RWPE1 (cell line): ENCODE measurements at places on chromosomes 7 and 10.

GRCh38 chr10:121448766-121449421 lies 149.3 kb downstream of the FGFR2 start:
- DNase-seq: no peak

DNA sequence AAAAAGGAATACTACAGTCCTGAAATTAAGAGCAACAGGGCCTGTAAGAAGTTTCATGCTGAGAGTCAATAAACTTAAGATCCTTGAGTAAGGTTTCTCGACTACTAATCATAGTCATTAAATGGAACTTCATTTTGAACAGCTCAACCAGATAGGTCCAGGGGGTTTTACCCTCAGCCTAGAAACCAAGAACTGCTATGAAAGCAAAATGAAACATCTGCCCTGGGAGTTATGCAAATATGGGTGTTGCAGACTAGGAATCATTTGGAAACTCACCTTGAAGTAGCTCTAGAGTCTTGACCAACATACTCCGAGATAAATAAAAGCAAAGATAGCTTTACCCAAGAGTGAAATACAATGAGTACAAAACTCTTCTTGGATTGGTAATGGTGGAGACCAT lies 128.0 kb downstream of the HGF start:
- DNase-seq: no peak

GRCh38 chr7:26149391-26149977 lies 2.5 kb upstream of the NFE2L3 start:
- no peak for DNase-seq

GRCh38 chr7:114650491-114650890 lies 235.9 kb downstream of the FOXP2 start:
- no peak for DNase-seq

GRCh38 chr10:7300384-7300971 lies 110.4 kb downstream of the SFMBT2 start:
- DNase-seq: peak; percentile 12

DNA sequence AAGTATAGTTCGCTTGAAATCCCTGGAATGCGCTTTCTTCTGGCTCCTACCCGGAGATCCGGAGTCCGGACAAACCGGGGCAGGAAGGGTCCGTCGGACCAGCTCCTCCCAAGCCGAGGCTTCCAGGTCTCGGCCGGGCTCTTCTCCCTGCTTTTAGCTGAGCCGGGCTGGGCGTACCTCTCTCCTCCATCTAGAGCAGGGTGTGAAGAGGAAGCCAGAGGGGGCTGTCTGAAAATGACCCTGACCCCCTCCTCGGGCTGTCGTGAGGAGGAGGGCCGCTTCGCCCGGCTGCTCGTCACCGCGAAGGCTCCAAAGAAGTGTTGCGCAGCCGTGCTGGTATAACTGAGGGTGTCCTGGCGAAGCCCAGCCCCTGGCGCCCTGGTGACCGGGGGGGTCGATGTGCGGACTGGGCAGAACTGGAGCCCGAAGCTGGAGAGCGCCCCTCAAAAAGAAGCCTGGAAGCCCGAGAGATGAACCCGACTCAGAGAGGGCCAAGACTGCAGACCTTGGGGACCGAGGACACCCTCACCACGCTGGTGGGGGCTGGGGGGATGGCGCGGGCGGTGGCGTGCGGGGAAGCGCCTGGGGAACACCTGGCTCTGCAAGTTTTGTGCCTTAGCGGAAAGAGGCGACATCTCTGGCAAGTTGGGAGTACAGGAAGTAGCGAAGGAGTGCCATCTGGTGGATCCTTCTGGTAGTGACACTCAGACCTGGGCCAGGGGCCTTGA lies 5.7 kb downstream of the KAZALD1 start:
- DNase-seq: peak; percentile 74

GRCh38 chr7:55557666-55558188 lies 14.6 kb downstream of the VOPP1 start:
- DNase-seq: no peak

GRCh38 chr10:91247360-91248111 lies 27.1 kb downstream of the PCGF5 start:
- no peak for DNase-seq

DNA sequence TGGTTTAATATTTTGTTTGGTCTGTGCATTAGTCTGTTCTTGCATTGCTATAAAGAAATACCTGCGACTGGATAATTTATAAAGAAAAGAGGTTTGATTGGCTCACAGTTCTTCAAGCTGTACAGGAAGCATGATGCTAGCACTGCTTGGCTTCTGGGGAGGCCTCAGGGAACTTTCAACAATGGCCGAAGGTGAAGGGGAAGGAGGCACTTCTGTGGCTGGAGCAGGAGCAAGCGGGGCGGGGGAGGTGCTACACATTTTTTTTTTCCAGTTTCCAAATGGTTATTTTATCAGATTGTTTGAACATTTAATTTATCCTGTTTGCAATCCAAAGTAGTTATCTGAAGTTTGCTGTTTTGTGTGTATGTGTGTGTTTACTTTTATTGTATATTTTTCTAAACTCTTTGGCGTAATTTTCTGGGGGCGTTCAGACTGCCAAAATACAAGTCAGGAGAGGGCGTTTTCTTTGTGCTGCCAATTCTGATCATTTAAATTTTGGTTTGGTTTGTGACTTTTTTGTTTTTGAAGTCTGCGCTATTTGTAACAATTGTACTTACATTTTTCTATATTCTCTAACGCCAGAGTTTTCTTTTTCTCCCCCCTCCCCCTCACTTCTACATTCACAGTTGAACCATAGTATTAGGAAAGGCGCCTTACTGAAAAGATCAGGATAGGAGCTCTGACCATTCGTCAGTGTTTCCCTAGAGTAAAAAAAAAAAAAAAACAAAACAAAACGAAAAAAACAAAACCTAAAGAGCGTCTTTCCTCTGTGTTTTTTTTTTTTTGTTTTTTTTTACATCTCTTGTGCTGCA lies 58.5 kb downstream of the ZNF783 start:
- no peak for DNase-seq

GRCh38 chr7:105811189-105811847 lies 65.1 kb downstream of the ATXN7L1 start:
- DNase-seq: no peak

DNA sequence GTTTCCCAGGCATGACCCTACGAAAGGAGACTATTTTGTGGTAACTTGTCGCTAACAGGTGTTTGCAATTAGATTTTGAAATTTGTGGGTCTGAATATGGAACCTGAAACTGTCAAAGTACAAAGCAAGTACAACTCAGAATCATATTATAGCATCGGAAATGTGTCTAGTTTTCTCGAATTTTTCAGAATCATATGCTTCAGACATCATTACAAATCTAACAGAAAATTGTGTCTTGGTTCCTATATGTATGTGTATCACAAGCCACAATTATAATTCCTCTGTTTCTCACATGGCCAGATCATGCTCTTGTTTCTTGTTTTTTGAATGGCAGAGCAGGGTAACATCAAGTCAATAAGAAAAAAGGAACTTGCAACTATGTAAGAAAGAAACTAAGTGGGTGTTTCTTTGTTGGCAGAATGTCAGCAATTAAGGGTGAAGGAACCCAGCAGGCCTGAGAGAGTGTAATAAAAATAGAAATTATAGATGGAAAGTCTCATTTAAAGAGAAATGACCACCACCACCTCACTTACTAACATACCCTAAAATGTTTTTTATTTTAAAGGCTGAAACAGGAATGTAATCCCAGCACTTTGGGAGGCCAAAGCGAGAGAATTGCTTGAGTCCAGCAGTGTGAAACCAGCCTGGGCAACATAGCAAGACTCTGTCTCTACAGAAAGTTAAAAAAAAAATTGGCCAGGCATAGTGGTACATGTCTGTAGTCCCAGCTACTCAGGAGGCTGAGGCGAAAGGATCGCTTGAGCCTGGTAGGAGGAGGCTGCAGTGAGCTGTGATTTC lies 51.3 kb downstream of the PRTFDC1 start:
- no peak for DNase-seq

GRCh38 chr7:116786791-116787443 lies 75.5 kb upstream of the CAPZA2 start:
- DNase-seq: no peak

DNA sequence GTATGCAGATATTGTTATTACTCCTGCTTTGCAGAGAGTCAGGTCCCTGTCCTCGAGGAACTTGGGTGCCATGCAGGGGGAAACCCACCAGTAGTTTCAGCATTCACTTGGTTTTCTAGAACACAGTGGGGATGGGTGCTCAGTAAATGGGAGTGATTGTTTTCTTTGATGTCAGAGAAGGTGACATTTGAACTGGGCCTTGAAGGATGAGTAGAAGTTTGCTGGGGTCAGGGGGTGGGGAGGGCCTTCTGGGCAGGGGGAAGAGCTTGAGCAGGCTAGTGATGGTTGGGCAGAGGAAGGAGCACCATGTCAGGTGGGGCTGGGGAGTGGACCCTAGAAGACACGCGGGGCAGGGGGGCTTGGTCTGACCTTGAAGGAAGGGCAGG lies 5.9 kb downstream of the ADAMTS14 start:
- no peak for DNase-seq

- peak; percentile 87 for DNase-seq
Observed at GRCh38 chr10:88042160-88043100, 179.0 kb downstream of the PTEN start.

- no peak for DNase-seq
Observed at GRCh38 chr7:157482517-157483087, 145.8 kb downstream of the DNAJB6 start.

DNA sequence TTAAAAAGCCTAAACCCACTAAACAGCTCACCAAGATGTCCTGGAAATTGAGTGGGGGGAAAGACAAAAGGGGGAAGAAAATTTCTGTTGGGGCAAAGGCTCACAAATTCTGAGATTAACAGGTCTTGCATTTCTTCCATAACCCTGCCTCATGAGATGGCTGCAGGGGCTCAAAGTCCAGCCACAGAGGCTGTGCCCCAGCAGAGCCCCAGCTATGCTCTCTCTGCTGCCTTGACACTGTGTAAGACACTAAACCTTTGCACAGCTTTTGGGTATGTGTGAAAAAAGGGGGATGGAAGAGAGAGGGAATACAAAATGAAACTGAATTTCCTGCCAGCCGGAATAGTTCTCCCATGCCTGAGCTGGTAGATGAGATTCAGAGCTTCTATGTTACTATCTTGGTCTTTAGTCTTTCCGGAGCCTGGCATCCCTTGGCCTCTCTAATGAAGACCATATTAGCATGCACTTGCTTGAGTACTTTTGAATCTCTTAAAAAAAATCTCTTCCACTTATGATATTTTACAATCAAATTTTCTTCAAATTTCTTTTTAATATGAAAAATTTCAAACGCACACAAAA lies 240.0 kb upstream of the IMMP2L start:
- DNase-seq: no peak

DNA sequence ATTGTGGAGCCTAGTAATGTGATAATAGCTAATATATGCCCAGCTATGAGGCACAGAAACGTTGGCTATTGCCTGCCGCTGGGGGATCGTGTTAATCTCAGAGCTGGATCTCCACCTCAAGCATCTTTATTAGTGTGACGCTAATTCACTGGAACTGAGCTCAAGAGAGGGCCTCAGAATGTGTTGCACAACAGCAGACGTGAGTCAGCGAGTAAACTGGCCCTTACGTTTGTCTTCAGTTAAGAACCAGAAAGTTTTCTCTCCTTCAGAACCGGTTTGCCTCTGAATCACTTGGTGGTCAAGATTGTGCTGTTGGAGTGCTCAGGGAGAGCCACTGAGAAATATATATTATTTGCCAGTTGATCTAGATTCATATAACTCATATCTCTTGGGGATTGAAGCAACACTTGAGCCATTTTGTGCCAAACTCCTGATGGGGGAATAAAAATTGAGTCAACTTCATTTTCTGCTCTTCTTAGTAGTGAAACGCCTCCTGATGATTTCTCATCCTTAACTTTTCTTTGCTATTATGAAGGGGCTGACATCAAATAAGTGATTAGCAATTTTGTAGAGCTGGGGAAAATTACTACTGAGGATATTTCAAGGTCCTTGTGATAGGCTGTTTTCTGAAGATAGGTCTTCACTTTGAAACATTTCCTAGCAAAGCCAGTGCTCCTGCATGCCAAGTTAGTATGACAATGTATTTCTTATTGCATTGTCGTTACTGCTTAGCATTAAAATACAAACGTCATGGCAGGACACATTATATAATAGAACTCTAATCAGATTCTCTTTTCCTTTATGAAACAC lies 22.3 kb downstream of the BZW2 start:
- DNase-seq: peak; percentile 93

DNA sequence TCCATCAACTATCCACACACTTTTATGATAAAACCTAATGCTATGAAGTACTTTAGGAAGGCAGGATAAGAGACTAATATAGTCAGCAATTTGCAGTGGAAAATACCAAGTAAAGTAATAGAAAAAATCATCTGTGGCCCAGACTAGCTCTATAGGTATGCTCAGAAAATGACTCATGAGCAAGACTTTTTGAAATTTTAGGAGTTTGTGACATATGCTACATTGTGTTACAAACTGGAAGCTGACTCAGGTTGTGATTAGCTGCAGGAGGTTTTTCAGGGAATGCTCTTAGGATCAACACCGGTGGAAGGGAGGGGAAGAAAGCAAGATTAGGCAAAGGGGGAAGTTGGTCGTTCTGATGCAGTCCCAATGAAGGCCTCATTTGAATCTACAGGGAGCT lies 56.1 kb downstream of the FEZF1 start:
- DNase-seq: peak; percentile 5

DNA sequence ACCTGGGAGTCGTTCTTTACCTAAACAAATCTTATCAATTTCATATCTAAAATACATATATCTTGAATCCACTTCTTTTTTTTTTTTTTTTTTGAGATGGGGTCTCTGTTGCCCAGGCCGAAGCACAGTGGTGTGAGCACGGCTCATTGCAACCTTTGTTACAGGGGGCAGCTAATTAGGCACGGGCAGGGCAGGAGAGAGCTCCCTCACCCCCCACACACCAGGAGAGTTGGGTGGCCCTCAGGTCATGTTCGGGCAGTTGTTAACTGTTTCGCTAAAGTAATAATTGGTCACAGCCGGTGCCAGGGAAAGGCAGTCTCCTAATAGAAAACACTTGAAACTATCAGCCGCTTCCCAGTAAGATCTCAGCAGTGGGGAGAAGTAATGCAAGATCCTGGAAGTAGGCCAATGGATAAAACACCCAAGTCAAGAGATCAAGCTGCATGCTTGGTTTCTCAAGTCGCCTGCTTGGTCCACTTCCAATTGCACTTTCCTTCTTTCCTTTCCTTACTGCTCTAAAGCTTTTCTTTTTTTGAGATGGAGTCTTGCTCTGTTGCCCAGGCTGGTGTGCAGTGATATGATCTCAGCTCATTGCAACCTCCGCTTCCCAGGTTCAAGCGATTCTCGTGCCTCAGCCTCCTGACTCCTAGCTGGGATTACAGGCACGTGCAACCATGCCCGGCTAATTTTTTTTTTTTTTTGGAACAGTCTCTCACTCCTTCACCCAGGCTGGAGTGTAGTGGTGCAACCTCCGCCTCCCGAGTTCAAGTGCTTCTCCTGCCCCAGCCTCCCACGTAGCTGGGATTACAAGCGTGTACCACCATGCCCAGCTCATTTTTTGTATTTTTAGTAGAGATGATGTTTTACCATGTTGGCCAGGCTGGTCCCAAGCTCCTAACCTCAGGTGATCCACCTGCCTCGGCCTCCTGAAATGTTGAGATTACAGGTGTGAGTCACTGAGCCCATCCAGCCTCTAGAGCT lies 21.3 kb upstream of the EFCAB10 start:
- no peak for DNase-seq

GRCh38 chr10:84493951-84494848 lies 165.8 kb downstream of the CCSER2 start:
- DNase-seq: peak; percentile 84
